ENCODE measurements at places on chromosomes 5 and 9.
A peak's percentile ranks its signal among the peaks of the same experiment; 100 is the strongest.

- DNase-seq, result peak; percentile 45
Observed at GRCh38 chr9:98998441-98999151, 54.9 kb downstream of the COL15A1 start.

GRCh38 chr5:154430466-154430865 is 15.3 kb upstream of the SAP30L start:
- no peak for DNase-seq

GRCh38 chr5:74196233-74196632 is 444.3 kb downstream of the ENC1 start:
- DNase-seq, result no peak

DNA sequence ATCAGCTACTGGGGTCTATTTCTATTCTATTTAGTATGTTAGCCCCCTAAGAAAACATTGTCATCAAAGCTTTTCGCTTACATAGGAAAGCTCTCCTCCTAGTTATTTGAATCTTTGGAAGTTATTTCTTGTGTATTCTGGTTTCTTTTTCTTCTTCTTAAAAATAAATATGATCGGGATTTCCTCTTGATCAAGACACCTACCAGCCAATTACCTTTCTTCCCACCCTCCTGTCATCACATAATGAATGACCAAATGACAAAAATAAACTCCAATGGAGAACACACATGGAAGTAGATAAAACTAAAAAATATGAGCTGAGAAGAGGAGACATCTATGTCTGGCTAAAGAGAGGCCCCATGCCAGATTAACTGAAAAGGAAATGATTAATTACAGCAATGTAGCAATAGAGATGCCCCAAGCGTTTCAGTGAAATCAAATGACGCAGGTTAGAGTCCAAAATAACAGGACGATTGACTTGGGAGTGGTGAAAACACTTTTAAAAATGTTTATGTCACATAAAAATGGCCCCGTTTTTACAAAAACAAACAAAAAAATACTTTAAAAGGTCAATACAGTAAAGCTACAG is 59.5 kb upstream of the PCSK1 start:
- DNase-seq, result no peak

- no peak for DNase-seq
Observed at GRCh38 chr9:128164307-128164885, 4.3 kb downstream of the BBLN start.

GRCh38 chr9:113290052-113290607 is 13.0 kb downstream of the RNF183 start:
- no peak for DNase-seq

GRCh38 chr9:133051966-133052539 is 9.7 kb upstream of the CEL start:
- no peak for DNase-seq

DNA sequence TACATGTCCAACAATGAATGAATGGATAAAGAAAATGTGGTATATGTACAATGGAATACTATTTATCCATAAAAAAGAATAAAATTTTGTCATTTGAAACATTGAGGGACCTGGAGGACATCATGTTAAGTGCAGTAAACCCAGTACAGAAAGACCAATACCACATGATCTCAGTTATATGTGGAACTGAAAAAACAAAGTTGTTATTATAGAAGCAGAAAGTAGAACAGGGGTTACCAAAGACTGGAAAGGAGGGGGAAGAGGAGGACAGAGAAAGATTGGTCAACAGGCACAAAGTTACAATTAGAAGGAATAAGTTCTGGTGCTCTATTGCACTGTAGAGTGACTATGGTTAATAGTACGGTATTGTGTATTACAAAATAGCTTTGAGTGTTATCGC is 233.8 kb downstream of the SEMA6A start:
- no peak for DNase-seq

GRCh38 chr9:70043689-70044489 is at the start of gene MAMDC2:
Gene MAMDC2, plus strand, starts transcription at chr9:70043848. Its CDS starts 350 bp downstream, at chr9:70044198.
- no peak for DNase-seq

DNA sequence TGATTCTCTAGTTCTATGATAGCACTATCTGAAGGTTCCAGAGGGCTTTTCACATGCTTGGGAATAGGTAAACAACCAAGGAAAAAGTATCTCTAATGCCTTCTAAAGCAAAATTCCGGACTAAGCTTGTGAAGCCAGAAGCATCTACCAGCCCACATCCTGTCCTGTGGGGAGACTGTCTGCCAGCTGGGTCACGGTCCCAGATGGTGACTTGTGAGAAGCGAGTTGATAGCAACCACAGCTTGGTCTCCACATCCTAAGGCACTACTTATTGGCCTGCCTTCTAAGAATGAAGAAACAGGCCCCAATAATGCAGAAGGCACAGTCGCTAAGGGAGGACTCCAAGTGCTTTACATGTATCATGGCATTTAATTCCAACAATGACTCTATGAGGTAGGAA is 184.1 kb upstream of the ADRA1B start:
- DNase-seq, result no peak

DNA sequence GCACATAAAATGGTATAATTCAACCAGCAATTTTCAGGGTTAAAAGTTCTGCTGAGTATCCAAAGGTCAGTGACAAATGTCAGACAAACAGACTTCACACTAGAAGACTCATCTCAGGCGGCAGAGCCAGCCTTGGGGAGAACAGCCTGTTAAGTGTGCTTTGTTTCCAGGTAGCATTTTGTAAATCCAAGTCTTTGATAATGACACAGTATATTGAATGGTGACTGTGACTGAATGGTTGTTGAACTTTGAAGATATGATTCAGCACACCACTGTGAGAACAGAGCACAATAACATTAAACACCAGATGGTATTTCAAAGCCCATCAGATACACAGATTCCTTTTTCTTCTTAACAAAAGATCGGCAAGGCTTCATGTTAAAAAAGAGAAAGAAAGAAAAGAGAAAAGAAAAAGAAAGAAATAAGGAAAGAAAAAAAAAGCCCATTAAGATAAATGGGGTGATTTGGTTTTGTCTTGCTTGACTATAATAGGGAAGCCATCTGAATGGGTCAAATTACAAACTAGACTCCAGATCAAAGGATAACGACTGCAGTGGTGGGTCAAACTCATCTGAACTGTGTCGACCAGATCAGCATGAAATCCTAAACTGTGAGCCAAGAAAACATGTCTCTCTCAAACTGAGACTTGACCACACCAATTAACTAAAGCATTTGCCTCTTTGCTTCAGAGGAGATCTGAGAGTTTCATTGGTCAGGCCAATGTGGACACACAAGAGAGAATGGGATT is 313.0 kb upstream of the ZNF608 start:
- DNase-seq, result no peak

DNA sequence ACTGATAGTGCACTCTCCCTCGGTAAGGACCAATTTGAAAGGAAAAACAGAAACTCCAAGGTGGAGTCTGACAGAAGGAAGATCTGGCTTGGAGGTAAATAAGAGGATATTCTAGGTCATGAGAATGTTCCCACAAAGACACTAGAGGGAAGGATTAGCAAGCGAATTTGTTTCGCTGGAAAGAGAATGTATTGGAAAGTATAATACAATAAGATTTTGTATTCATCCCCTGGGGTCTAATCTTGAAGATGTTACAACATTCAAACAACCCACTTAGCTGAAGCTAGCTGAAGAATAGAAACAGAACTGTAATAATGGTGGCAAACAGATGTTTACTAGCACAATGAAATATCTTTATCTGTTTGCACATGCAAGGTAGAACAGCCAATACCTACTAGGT is 158.7 kb downstream of the GNAQ start:
- DNase-seq, result no peak

GRCh38 chr9:3329361-3329760 is 196.4 kb downstream of the RFX3 start:
- no peak for DNase-seq

- no peak for DNase-seq
Observed at GRCh38 chr5:171226864-171227263, 82.2 kb upstream of the TLX3 start.

DNA sequence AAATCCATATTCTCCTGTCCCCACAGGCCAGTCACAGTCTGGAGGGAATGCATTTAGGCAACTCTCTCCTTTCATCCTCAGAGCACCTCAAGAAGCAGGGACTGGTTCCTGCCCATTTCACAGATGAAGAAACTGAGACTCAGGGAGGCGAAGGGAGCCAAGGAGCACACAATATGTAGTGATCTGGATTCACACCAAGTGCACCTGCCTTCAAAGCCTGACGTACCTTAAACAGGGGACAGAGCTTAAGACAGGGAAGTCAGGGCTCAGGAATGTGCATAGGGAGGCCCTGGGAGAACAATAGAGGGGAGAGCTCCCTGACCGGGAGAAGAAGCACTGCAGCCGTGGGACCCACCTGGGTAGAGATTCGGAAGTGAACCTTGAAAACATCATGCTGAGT is 83.0 kb downstream of the GABBR2 start:
- no peak for DNase-seq

DNA sequence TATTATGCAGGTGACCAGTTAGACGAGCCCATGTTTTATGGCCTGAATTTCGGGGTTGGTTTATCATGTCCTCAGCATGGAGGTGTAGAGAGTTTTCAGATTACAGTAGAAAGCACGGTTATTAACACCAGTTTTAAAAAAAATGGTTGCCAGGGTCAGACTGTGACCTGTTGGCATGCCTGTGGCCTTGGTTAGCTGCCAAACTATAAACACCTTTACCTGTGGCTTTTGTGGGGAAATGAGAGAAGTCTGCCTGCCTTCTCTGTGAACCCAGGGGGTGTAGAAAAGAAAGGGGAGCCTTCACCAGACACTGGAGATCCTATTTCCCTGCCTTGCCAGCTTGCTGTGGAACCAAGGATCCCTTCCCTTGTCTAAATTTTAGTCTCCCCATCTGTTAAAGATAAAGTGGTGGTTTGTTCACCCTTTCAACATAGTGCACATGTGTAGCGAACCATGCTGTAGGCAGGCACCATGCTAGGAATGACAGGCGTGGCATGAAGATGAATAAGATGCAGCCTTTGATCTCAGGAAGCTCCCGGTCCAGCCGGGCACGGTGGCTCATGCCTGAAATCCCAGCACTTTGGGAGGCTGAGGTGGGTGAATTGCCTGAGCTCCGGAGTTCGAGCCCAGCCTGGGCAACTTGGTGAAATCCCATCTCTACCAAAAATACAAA is 6.1 kb upstream of the PHF19 start:
- DNase-seq, result no peak

- DNase-seq, result no peak
Observed at GRCh38 chr5:149497357-149497756, 53.9 kb downstream of the CSNK1A1 start.

- DNase-seq, result no peak
Observed at GRCh38 chr5:38347896-38348295, 89.5 kb downstream of the EGFLAM start.

DNA sequence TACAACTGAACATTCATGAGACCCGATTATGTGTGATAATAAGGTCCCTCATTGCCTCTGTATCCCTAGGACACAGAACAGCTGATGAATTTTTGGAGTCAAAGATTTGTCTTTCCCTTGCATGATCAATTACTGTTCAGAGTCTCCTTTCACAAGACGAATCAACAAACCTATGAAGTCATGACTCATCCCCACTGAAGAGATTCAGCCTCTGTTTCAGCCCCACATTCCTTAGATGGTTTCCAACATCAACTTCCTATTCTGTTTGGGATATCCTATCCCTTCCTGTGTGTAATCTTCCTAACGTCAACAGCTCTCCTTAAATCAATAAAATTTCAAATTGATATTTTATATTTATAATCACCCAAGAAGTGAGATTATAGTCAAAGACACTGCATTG is 199.0 kb downstream of the DNAH5 start:
- no peak for DNase-seq

- DNase-seq, result no peak
Observed at GRCh38 chr5:76617675-76618074, 5.5 kb downstream of the F2RL2 start.

GRCh38 chr5:139668064-139668880 is 20.1 kb downstream of the CXXC5 start:
- DNase-seq, result peak; percentile 29

GRCh38 chr5:98635656-98636055 is 137.8 kb upstream of the RGMB start:
- DNase-seq, result no peak

DNA sequence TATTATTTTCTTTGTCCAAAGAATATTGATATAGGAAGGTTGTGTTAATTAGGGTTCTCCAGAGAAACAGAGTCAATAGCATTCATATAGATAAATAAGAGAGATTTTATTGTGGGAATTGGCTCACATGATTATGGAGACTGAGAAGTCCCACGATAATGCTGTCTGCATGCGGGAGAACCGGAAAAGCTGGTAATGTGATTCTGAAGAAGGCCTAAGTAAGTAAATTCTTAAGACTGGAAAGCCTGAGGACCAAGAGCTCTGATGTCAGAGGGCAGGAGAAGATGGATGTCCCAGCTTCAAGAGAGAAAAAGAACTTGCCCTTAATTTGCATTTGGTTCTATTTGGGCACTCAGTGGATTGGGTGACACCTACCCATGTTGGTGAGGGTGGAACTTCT is 307.4 kb upstream of the C9orf72 start:
- no peak for DNase-seq

- no peak for DNase-seq
Observed at GRCh38 chr9:98230789-98231188, 24.7 kb downstream of the TBC1D2 start.

DNA sequence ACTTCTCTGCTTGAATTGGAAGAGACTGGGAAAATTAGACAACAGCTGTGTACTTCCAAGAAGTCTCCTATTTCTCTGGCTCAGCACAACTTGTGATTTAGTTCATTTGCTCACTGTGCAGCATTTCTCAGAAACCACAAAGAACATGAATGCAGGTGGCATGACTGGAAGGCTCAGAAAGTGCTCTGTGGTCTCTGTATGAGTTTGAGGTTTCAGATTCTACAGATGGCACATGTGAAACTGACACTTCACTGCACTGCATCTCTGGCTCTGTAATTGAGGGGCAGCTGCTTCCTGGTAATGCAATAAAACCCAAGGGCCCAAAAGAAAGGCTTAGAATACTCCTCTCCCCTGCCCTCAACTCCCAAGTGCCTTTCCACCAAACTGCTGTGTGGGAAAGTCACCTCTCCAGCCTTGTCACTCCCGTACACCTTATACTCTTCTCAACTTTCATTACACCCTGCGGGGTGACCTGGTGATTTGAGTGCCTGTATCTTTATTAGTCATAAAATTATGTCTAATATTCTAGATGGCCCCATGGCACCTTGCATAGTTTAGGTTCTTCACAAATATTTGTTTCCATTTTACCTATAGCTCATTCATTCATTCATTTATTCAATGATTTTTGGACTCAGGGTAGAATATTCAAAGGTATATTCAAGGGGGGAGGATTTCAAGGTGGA is 82.5 kb downstream of the ESM1 start:
- DNase-seq, result no peak

- DNase-seq, result no peak
Observed at GRCh38 chr9:21281275-21281674, 23.8 kb downstream of the IFNA5 start.

- DNase-seq, result no peak
Observed at GRCh38 chr5:52988335-52989024, 672 bp upstream of the ITGA2 start.

Data from activated CD8-positive, alpha-beta memory T cell treated with anti-CD3 and anti-CD28 coated beads for 48 hours (primary cell).